ENCODE measurements at places on chromosomes 12 and 14.

- DNase-seq: no peak
These were observed 609.7 kb downstream of the SLC16A7 start for GRCh38 chr12:60205500-60205899.

DNA sequence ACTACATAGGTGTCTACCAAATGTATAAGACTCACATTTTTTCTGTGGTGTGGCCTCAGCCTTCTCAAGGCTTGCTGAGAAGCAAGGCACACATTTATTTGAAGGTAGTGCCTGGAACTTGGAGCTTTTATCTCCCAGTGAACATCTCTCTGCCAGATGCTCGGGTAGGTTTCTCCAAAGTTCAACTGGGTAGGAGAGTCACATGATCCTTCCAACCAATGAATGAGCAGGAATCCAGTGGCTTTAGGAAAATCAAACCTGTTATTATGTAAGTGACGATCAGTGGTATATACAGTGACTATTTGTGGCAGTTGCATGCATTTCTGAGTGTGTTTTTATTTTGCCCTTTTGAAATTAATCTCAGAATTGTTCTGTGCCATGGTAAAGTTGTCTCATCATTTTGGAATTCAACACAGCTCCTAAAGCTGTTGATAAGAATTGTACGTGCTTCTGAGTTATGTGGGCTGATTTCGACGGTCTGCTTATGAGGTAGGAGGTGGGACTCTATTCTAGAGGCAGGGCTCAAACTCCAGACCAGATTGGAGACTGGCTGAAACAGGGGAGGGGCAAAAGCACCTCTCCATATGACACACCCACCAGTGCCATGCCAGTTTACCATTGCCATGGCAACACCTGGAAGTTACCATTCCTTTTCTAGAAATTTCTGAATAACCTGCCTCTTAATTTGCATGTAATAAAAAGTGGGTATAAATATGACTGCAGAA is 57.6 kb downstream of the EID3 start:
- DNase-seq: no peak

- no peak for DNase-seq
These were observed 264.7 kb downstream of the EGLN3 start for GRCh38 chr14:33686218-33686617.

DNA sequence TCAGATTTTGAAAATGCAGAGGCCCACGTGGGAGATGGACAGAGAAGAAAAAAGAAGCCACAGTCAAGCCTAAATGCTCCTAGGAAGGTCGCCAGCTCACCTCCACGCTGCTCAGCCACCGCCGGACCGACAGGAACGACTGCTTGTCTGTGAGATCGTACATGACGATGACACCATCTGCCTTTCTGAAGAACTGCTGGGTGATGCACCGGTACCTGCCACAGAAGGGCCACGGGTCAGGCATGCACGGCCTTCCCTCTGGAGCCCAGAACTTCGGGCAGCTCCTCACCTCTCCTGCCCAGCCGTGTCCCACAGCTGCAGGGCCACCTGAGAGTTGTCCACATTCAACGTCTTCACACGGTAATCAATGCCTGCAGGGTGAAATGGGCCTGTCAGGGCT is 125.6 kb downstream of the CRACR2A start:
- DNase-seq: no peak

GRCh38 chr12:41174602-41175001 is 13.5 kb upstream of the PDZRN4 start:
- DNase-seq: no peak

GRCh38 chr12:29354954-29355353 is 26.0 kb downstream of the ERGIC2 start:
- DNase-seq: no peak
